OCI-LY7 (cell line): ENCODE measurements at places on chromosomes 1 and 21. TPM values are rescaled to one million over a fixed set of nuclear protein-coding genes. Genes with fewer than 3 reads are reported as not detected.

PANK4 gene
- 49.1 and 53.9 TPM in 2 replicates for total RNA-seq

CATSPERE gene
- total RNA-seq = 0.79 and 1.1 TPM in 2 replicates

LCE2A gene
- total RNA-seq = not detected in 2 replicates

ZBTB8B gene
- total RNA-seq = not detected in 2 replicates

STMN1 gene
- 847 and 1,062 TPM in 2 replicates for total RNA-seq

PADI2 gene
- 0.08 TPM in 1 of 2 replicates, not detected in the other for total RNA-seq

OLIG2 gene
- total RNA-seq = not detected in 2 replicates

GRIK3 gene
- total RNA-seq = 48.6 and 55.0 TPM in 2 replicates
